OCI-LY7 (cell line): ENCODE measurements at places on chromosomes 7 and 10. TPM values are rescaled to one million over a fixed set of nuclear protein-coding genes. Genes with fewer than 3 reads are reported as not detected.

Gene CHST12
- total RNA-seq: 41.2 and 43.4 TPM in 2 replicates

Gene MYOZ1
- total RNA-seq: not detected in 2 replicates

Gene SP8
- not detected in 2 replicates for total RNA-seq

Gene GFRA1
- not detected in 2 replicates for total RNA-seq

Gene C7orf33
- not detected in 2 replicates for total RNA-seq

Gene SPDYE16
- 0.20 and 0.21 TPM in 2 replicates for total RNA-seq
